ENCODE measurements at places on chromosomes 3 and 15. TPM values are rescaled to one million over a fixed set of nuclear protein-coding genes. Genes with fewer than 3 reads are reported as not detected.

Gene ATOSA
- total RNA-seq: 21.1 TPM

Gene TMEM87A
- 43.2 TPM for total RNA-seq

GRCh38 chr15:36294359-36294758 lies 285.1 kb upstream of the CDIN1 start:
- no peak for DNase-seq
- no peaks in the 10 kb centered on the region for H3K36me3 ChIP-seq
- H3K4me1 ChIP-seq: peaks cover 5% of the 10 kb centered on the region

GRCh38 chr3:175065497-175065896 lies 206.4 kb downstream of the NAALADL2 start:
- no peaks in the 10 kb centered on the region for H3K27me3 ChIP-seq
- no peak overlapping the region for H3K4me3 ChIP-seq
- peaks cover 18% of the 10 kb centered on the region for H3K4me1 ChIP-seq
- H3K27ac ChIP-seq: no peak overlapping the region
- DNase-seq: no peak

- DNase-seq: no peak
- H3K27ac ChIP-seq: no peak overlapping the region
- H3K4me3 ChIP-seq: no peak overlapping the region
- peaks cover 14% of the 10 kb centered on the region for H3K36me3 ChIP-seq
- H3K4me1 ChIP-seq: no peaks in the 10 kb centered on the region
Observed at GRCh38 chr15:94855409-94856266, 624.3 kb downstream of the MCTP2 start.

DNA sequence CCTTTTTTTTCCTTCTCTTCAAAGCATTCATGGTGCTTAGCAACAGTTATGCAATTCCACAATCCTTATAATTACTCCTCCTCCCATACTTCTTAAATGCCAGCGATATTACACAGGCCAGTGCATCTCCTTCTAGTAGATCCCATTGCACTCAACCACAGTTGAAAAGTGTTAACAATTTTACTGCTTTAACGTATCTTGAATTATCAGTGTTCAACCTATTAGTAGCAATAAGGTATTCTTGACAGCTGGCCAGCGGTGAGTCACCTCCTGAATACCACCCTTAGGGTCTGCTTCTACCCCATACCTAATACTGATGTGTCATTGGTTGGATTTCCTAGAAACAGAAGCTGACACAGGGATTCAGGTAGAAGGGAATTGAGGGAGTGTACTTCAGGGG lies 24.0 kb upstream of the TEX9 start:
- H3K27me3 ChIP-seq: peaks cover 2% of the 10 kb centered on the region
- H3K4me3 ChIP-seq: no peak overlapping the region
- H3K36me3 ChIP-seq: no peaks in the 10 kb centered on the region
- peaks cover 4% of the 10 kb centered on the region for H3K4me1 ChIP-seq
- no peak overlapping the region for H3K27ac ChIP-seq
- no peak for DNase-seq
